A549 treated with GW870086 at 1 μM for 4 hours (cell line): ENCODE measurements at places on chromosomes 5 and 9. TPM values are rescaled to one million over a fixed set of nuclear protein-coding genes. Genes with fewer than 3 reads are reported as not detected.

Gene TICAM2
- total RNA-seq, result 0.72 to 1.4 TPM (median 1.3 TPM) in 5 replicates

Gene DDX46
- total RNA-seq, result 51.4 to 69.8 TPM (median 63.6 TPM) in 5 replicates

Gene TMEM203
- total RNA-seq, result 36.5 to 44.9 TPM (median 44.2 TPM) in 5 replicates

Gene RASEF
- 5.7 to 7.3 TPM (median 7.2 TPM) in 5 replicates for total RNA-seq

Gene CDKN2B-AS1
- not detected in 5 replicates for total RNA-seq

Gene PCDHGB2
- 0.05 to 0.19 TPM (median 0.10 TPM) in 5 replicates for total RNA-seq

Gene C5orf58
- not detected in 5 replicates for total RNA-seq

Gene UNC5A
- 0.30 to 0.68 TPM (median 0.46 TPM) in 5 replicates for total RNA-seq

Gene SLCO4C1
- total RNA-seq, result not detected in 5 replicates

Gene WNK2
- total RNA-seq, result 4.1 to 9.0 TPM (median 6.2 TPM) in 5 replicates

Gene RANBP3L
- not detected in 5 replicates for total RNA-seq

Gene CAMK4
- 0.01 to 0.05 TPM in 2 of 5 replicates, not detected in the others for total RNA-seq

Gene SV2C
- total RNA-seq, result 0.03 TPM in 1 of 5 replicates, not detected in the others

Gene ECSCR
- 0.29 TPM in 1 of 5 replicates, not detected in the others for total RNA-seq

Gene OCLN
- total RNA-seq, result 10.3 to 12.8 TPM (median 11.5 TPM) in 5 replicates

Gene CCNJL
- 10.5 to 13.8 TPM (median 12.5 TPM) in 5 replicates for total RNA-seq
